ENCODE measurements at places on chromosomes 3 and 15.

- no peak for DNase-seq
Measured at GRCh38 chr3:194450341-194450740, 36.5 kb downstream of the ATP13A3 start.

DNA sequence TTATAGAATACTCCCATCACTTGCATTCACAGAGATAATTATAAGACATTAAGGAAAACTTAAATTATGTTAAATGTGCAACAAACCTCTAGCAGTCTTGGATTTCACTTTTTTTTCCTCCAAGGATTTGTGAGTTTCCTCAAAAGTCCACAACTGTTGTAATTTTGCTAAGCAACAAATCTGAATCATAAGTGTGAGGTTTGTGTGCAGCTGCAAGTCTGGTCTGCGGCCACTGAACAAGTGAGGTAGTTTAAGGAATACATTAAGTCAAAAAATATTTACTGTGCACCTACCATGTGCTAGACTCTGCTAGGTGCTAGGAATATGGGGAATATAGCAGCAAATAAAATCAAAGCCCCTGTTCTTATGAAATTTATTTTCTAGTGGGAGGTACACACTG is 70.2 kb downstream of the LRRC28 start:
- no peak for DNase-seq

GRCh38 chr3:130894130-130894985 is 474 bp downstream of the ATP2C1 start:
- peak; percentile 29 for DNase-seq

DNA sequence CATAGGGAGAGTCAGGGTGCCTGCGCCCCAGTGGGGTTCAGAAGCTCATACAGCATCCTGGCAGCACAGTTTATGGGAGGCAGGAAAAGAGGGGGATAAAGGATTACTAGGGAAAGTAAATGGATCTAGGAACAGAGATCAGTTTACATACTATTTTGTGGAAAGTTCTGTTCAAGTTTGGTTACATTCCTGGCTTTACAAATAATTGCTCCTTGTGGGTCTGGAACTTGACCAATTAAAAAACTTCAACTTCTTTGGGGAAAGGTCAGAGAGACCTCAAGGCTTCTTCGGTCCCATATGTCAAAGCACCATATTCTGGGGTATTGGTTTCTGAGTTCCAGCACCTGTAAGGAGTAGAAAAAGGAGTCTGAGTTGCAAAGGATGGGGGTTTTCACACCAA is 64.1 kb downstream of the ZDHHC19 start:
- no peak for DNase-seq

DNA sequence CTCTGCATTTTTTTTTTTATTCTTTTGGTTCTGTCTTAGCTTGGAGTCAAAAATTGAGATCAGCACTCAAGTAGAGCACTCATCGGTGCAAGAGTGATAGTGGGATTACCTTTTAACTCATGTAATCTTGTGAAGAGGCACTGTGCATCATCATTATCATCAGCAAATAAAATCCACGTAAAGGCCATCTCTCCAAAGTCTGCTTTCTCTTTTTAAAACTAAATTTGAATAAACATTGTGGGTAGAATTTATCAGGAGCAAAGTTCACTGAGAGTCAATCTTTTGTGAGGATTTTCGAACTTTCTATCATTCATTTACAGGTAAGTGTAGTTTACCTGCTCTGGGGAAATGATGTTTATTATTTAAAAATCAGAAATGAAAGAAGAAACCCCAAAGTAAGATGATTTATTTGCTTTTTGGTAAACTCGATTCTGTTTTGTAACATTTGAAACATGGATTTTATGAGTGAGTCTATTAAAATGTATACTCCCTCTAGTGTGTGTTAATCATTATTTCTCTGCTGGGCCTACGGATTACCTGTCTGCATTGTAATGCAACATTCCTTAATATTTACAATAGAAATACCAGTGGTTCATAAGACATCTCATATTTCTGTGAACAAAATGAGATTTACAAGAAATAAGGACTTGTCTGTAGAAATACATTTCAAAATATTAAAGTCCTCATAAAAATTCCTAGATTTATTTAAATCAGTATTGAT is 327.7 kb upstream of the NAALADL2 start:
- DNase-seq = no peak

GRCh38 chr15:75109736-75110130 is 86.3 kb downstream of the PPCDC start:
- DNase-seq = no peak

DNA sequence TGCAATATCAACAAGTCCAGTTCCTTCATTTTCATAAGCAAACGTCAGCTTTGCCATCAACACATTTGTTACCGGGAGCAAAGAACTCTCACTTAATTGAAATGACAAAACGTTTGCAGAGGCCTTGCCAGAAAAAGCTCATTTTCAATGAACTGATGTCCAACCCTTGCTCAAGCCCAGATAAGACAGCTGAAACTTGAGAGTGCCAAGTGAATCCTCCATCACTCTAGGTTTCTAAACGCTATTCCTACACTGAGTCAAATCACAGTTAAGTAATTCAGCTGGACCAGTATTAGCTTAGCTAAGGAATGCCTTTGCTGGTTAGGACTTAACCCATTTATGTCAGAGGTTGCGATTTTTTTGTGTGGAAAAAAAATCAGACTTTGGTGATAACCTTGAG is 11.5 kb downstream of the CHSY1 start:
- no peak for DNase-seq

DNA sequence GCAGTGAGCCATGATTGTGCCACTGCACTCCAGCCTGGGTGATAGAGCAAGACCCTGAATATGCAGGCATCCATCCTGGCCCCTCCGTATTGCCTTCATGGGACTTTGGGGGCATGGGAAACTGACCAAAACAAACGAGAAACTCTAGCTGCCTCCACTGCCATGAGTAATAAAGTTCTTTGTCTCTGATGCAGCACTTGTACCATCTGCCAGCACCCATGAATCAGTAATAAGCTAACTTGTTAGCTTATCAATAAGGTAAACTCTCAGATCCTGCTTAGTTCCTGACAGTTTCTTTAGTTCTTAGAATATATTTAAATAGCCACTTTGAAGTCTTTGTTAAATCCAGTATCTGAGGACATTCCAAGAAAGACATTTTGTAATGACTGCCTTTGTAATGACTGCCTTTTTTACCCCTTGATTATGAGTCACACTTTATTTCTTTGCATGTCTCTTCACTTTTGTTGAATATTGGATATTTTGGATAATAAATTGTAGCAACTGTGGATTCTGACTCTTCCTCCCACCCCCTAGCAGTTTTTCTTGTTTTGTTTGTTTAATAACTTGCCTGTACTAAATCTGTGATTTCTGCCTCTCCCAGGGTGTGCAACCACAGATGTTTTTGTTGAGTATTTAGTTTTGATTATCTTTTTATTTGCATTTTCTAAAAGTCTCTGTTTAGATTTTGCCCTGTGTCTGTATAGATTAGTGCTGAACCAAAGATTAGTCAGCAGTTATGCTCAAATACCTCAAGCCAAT is 136.9 kb downstream of the HCN4 start:
- DNase-seq = no peak

DNA sequence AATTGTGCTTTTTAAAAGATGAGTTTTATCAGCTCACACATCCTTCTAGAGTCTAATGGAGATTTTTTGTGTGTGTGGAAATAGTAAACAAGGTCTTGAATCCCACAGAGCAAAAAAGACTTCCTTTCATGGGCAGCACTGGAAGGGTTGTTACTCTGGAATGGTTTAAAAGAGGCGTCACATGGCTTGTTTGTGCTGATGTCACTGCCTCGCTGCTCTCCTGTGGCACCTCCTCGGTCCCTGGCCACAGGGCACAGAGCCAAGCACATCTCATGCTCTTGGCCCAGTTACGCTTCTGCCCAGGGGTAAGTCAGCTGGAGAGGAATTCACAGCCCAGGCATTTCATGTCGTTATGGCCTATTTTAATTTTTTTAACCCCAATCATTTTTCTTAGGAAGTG is 53.2 kb downstream of the PGPEP1L start:
- no peak for DNase-seq

GRCh38 chr15:40338041-40338657 is 2.6 kb downstream of the CCDC9B start:
- DNase-seq = peak; percentile 78

- DNase-seq = no peak
Measured at GRCh38 chr3:15007681-15008141, 57.4 kb downstream of the MRPS25 start.

GRCh38 chr3:116614795-116615362 is 94.7 kb upstream of the TUSC7 start:
- DNase-seq = peak; percentile 9

DNA sequence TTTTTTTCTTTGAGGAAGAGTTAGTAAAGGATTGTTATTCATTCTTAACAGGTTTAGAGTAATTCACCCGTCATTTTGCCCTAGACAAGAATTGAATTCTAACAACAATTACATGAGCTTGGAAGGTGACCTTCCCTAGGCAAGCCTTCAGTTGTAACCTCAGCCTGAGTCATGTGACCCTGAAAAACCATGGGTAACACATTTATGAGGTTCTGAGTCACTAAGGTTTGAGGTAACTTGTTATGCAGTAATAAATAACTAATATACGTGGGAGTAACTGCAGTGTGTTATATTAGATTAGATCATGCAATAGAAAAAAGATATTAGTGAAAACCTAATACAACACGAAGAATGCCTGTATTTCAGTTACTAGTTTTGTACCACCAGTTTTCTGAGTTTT is 237.6 kb upstream of the NDN start:
- DNase-seq = no peak

DNA sequence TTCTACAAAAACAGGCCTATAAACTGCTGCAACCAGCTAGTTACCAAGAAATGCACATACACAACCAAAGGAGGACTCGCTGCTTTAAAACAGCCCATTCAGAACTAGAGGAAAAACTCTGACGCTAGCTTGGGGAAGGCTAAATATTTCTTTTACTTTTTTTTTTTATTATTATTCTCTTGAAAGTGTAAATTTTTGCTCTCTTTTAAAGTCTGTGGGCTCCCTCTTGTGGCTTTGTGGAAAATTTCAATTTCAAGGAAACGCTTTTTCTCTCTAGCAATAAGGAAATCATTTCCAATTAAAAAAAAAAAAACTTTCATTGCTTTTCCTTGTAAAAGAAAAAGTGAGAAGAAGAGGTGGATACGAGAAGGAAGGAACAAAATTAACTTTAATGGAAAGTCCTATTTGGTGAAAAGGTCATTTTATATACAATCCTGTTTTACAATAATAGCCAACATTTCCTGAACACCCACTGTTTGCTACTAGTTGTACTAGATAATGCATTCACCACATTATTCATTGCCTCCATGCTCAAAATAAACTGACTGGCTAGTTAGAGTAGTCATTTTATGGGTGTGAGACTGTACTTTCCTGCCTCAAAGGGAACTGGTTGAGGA is 51.2 kb upstream of the SAMMSON start:
- DNase-seq = peak; percentile 7

GRCh38 chr15:70266412-70267121 is 168.8 kb upstream of the TLE3 start:
- DNase-seq = no peak

- DNase-seq = no peak
Measured at GRCh38 chr15:61116825-61117224, 112.3 kb downstream of the RORA start.
